Progenitor cell of endocrine pancreas (in vitro differentiated cells): ENCODE measurements at places on chromosomes 16 and 17.

DNA sequence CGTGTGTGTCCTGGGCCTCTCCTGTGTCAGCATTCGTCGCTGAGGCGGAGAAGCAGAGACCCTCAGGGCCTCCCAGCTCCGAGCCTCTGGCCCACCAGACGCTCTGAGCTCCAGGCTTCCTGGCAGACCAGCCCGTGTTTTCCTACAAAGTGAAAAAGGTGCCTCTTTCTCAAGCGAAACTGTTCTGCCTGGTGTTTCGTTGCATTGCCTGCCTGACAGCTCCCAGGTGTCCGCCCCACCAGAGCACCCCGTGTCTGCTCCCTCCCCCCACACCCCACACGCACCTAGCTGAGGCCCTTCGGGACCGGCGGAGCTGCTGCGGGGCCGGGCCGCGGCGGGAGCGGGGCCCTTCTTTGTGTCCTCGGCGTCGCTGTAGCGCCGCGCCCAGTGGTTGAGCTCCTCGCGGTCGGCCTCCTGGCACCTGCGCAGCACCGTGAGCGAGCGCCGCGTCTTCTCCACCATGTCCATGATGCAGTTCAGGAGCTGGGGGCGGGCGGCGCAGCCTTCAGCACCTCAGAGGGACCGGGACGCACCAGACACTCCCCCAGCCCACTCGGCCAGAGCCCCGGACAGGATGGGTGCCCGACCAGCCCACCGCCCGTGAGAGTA lies 14.7 kb upstream of the PABPN1L start:
- no peak for DNase-seq

DNA sequence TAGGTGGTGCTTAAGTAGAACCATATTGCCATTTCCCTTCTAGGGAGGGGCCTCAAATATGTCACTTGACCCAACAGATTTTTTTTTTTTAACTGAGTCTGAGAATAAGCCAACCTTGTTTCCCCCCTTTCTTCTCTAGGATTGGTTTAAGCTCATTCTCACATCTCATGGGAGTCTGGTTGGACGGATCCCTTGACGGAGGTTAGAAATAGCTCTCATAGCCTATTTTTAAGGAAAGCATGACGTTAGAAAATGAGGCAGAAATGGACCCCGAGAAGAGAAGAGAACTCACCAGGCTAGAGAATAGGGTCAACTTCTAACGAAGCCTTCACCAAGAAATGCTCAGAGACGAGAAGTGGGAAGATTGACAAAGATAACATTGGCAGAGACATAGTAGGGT lies 95.1 kb upstream of the ZFHX3 start:
- DNase-seq = no peak

- no peak for DNase-seq
Measured at GRCh38 chr17:76458580-76459490, 5.9 kb upstream of the UBE2O start.

DNA sequence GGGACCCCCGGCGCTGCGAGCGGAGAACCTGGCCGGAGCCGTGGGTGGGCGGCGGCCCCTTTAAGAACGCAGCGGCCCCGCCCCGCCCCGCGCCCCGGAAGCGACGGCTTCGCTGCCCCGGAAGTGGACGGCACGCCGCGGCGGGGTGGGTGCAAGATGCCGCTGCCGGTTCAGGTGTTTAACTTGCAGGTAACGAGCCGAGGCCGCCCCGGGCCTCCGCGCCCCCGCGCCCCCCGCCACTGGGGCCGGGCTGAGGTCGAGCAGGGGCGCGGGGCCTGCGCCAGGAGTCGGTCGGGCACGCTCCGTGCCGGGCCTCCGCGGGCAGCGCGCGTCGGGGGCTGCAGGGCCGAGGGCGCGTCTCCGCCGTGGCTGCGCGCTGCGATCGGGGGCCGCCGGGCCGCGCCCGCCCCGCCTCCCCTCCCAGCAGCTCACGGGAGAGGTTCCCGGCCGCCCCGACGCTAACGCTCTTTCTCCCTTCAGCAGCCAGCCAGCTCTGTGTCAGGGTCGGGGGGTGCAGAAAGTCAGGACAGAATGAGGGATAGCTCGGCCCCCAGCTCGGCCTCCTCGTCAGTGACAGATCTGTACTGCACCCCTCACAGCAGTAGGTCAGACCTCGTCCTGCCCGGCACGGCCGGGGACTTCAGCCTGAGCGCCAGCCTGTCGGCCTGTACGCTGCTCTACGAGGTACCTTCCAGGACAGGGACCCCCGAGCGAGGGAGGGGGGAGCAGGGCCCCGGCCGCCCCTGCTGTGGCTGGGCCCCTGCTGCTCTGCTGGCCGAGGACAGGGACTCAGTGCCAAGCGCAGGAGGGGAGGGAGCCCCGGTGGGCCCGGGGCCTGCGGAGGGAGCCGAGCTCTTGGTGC lies at the start of the genes GPS1 and RFNG:
TSS of gene GPS1 (plus strand) at position 123 of the 862 bp plus-strand sequence. CDS start at position 157, 34 bp downstream.
TSS of gene RFNG (minus strand) at position 36 of the 862 bp plus-strand sequence. CDS start 45 bp downstream, outside the sequence.
- DNase-seq = peak; percentile 67

- DNase-seq = no peak
Measured at GRCh38 chr17:2053380-2054261, 1.3 kb upstream of the HIC1 start.

DNA sequence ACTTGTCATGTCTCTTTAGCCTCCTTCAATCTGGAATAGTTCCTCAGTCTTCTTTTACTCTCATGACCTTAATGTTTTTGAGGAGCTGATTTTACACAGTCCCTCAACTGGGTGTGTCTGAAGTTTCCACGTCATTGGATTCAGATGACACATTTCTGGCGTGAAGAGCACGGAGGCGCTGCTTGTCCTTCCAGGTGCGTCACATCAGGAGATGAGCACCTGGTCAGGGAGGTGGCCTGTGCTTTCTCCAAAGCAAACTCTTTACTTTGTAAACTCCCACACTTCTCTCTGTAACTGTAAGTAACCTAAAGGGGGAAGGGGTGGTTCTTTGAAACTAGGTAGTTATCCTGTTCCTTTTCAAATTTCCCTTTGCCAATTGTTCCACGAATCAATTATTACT lies 52.5 kb upstream of the MNT start:
- DNase-seq = no peak

- no peak for DNase-seq
Measured at GRCh38 chr17:29740017-29740416, 117.3 kb upstream of the CORO6 start.

GRCh38 chr16:2603165-2604015 lies 65.6 kb downstream of the PDPK1 start:
- DNase-seq = peak; percentile 90

GRCh38 chr17:81084680-81085419 lies 49.9 kb downstream of the BAIAP2 start:
- DNase-seq = no peak

DNA sequence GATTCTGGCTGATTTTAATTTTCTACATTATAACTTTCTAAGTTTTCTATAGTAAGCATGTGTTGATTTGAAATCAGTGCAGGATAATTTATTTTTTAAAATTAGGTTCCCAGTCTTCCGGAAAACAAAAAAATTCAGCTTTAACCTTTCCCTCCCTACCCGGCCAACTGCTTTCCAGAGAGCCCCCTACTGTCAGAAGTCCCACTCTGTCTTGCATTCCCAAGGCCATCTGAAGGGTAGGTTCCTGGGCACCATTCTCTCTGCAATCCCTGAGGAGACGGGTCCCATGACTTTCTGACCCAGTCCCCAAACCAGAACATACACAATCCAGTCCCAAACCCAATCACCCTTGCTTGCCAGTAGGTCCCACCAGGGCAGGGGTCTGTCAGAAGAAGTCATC lies 200.3 kb downstream of the CYLD start:
- no peak for DNase-seq

DNA sequence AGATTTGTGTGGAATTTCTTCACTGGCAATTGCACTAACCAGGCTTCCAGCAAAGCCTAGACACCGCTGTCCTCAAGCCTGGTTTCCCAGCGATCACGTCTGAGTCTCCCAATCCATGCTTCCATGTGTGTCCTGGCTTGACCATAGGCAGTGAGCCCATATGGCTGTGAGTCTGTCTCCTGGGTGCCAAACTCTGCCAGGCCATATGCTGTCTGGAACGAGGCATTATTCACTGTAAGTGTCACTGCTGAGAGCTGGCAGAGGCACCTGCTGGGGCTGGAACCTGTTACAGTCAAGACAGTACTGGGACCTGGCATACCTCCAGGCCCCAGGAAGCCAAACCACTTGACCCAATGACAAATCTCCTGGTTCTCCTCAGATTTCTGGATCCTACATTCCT lies 60.4 kb downstream of the HS3ST2 start:
- no peak for DNase-seq

DNA sequence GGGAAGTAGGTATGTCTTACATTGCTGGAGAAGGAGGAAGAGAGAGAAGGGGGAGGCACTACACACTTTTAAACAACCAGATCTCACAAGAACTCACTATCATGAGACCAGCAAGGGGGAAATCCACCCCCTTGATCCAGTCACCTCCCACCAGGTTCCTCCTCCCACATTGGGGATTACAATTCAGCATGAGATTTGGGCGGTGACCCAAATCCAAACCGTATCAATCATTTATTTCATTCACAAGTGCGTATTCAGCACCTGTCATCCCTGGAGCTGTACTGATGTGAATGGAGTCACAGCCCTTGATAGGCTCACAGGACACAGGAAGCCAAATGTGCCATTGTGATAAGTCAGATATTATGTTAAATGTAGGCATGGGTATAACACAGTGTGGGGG lies 228.3 kb upstream of the HSBP1 start:
- no peak for DNase-seq

DNA sequence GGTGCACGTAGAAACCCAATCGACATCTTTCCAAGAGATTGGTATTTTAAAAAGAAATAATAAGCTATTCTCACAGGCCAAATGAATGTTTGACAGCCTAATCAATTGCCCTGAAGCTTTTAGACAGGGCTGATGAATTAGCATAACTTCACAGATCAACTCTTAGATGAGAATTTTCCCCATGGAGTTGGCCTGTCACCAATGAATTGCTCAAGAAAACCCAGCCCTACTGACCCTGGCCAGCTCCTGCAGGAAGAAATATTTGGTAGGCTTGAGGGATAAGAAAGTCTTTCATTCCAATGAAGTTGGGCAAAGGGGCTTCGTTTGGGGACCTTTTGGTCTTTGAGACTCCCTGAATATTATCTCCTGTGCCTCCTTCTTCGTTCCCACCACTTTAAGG lies 23.4 kb upstream of the SEC14L1 start:
- no peak for DNase-seq

DNA sequence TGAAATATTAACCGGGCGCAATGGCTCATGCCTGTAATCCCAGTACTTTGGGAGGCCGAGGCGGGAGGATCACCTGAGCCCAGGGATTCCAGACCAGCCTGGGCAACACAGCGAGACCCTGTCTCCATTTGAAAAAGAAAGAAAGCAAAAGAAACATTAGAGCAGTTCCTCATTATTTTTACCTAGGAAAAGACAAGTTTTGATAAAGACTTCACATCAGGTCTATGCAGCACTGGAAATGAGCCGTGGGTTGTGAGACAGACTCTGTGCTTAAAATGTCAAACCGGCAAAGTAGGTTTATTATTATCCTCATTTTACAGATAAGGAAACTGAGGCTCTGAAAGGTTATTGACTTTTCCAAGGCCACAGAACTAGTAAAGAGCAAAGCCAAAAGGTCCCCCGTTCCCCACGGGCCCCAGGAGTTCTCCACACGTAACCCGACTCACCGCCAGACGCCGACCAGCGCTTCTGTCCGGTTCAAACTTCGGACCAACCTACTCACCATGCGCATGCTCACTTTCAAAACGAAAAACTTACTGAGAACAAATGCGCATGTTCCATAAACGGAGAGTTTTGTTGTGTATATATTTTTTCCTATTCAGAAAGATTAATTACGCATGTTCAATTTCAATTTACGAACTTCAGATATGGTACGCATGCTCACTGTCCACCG lies 356 bp downstream of the TUBD1 start:
- no peak for DNase-seq

DNA sequence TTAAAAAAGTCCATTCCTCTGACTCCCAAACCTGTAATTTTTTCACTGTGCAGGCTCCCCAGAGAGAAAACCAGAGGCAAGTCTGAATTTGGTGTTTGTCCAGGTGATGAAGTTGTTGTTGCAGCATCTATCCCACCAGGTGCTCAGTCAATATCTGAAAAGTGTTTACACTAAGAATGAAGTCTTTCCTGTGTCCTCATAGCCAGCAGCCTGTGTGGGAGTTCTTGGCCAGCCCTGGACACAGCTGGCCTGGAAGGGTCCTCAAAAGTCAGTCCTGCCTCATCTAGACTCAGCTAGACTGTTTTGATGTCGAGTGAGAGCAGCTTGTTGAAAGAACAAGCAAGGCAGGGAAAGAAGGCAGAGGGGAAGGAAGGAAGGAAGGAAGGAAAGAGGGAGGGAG lies 3.3 kb upstream of the PMP22 start:
- no peak for DNase-seq
